ENCODE measurements at places on chromosomes 4 and X. TPM values are rescaled to one million over a fixed set of nuclear protein-coding genes. Genes with fewer than 3 reads are reported as not detected.

GRCh38 chrX:16137416-16138107, 14.2 kb downstream of the GRPR start:
- no peaks in the 10 kb centered on the region for H3K36me3 ChIP-seq
- no peak for DNase-seq
- H3K27me3 ChIP-seq, result no peaks in the 10 kb centered on the region

- DNase-seq, result no peak
- no peaks in the 10 kb centered on the region for H3K27me3 ChIP-seq
- no peak overlapping the region for H3K27ac ChIP-seq
- no peaks in the 10 kb centered on the region for H3K36me3 ChIP-seq
Observed at GRCh38 chrX:29231800-29232199, 644.6 kb downstream of the IL1RAPL1 start.

Gene CSAG3
- total RNA-seq, result not detected

- no peaks in the 10 kb centered on the region for H3K36me3 ChIP-seq
- H3K4me1 ChIP-seq, result no peaks in the 10 kb centered on the region
- H3K27me3 ChIP-seq, result no peaks in the 10 kb centered on the region
- H3K27ac ChIP-seq, result no peak overlapping the region
Observed at GRCh38 chr4:95742872-95743271, 97.0 kb upstream of the PDHA2 start.

- no peak overlapping the region for H3K4me3 ChIP-seq
- H3K36me3 ChIP-seq, result no peaks in the 10 kb centered on the region
- no peaks in the 10 kb centered on the region for H3K4me1 ChIP-seq
Observed at GRCh38 chrX:72097098-72097497, 34.6 kb downstream of the RTL5 start.

DNA sequence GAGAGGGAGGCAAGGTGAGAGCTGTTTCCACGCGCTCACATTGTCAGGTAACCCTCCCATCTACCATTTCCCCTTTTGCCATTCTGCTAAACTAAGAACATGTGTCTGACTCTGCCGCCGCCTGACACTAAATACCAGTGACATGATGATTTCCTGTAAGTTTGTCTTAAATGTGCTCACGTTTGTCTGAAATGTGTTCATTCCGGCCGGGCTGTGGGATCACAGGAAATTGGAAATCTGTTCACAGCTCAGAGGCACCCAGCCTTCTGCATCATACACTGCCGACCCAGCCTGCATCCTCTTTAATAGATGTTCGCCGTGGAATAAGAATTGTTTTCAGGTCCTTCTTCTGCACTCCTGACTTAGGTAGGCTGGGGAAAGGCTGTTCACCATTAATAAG, 336.2 kb upstream of the PPARGC1A start:
- H3K27me3 ChIP-seq, result no peaks in the 10 kb centered on the region
- H3K36me3 ChIP-seq, result no peaks in the 10 kb centered on the region
- H3K4me1 ChIP-seq, result no peaks in the 10 kb centered on the region
- H3K27ac ChIP-seq, result no peak overlapping the region
- no peak for DNase-seq

DNA sequence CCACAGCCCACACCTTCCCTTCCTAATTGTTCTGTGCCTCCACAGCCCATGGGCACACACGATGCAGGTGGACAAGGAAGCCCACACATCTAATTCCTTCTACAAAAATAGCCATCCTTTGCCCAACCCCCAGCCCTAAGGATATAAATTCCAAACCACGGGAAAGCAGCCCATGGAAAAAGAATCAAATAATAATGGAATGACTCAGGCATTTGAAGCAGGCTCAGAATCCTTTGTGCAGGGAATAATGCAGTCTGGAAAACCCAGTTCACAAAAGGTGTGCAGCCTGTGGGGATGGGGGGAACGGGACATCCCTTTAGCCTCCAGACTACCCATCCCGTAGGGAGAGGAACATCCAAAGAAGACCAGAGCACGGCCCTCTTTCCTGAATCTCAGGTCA, 342.3 kb upstream of the GALNT7 start:
- no peak for DNase-seq
- no peaks in the 10 kb centered on the region for H3K27me3 ChIP-seq
- H3K4me3 ChIP-seq, result no peak overlapping the region
- H3K4me1 ChIP-seq, result no peaks in the 10 kb centered on the region
- no peak overlapping the region for H3K27ac ChIP-seq

Gene MTMR8
- total RNA-seq, result not detected

DNA sequence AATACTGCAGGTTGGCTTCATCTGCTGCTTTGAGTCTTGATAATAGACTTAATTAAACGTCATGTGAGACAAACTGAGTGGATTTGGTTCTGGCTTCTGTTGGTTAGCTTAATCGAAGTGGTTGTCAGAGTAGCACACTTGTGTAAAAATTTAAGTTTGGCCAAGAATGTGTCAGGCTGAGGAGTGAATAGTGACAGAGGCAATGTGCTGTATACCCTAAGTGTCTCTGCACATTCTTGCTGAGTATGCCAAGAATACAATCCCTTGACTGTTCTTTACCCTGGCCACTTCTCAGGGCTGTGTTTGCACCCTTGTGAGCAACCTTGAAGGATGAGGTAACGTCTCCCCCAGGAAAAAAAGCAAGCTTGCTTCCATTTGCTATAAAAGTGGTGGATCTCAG, 14.9 kb downstream of the RPS3A start:
- no peak for DNase-seq
- H3K27me3 ChIP-seq, result no peaks in the 10 kb centered on the region
- H3K4me1 ChIP-seq, result peaks cover 5% of the 10 kb centered on the region
- H3K27ac ChIP-seq, result no peak overlapping the region
- no peak overlapping the region for H3K4me3 ChIP-seq

- no peak overlapping the region for H3K27ac ChIP-seq
- H3K4me3 ChIP-seq, result no peak overlapping the region
- peaks cover 40% of the 10 kb centered on the region for H3K4me1 ChIP-seq
- no peaks in the 10 kb centered on the region for H3K36me3 ChIP-seq
Observed at GRCh38 chr4:8182858-8183725, 16.0 kb upstream of the SH3TC1 start.

Gene ZDHHC15
- 0.67 TPM for total RNA-seq

GRCh38 chr4:1226144-1226481, 22.8 kb downstream of the CTBP1 start:
- H3K36me3 ChIP-seq, result peaks cover 54% of the 10 kb centered on the region
- H3K27ac ChIP-seq, result no peak overlapping the region
- no peaks in the 10 kb centered on the region for H3K27me3 ChIP-seq
- DNase-seq, result no peak
- no peak overlapping the region for H3K4me3 ChIP-seq

Gene TEC
- 8.4 TPM for total RNA-seq

DNA sequence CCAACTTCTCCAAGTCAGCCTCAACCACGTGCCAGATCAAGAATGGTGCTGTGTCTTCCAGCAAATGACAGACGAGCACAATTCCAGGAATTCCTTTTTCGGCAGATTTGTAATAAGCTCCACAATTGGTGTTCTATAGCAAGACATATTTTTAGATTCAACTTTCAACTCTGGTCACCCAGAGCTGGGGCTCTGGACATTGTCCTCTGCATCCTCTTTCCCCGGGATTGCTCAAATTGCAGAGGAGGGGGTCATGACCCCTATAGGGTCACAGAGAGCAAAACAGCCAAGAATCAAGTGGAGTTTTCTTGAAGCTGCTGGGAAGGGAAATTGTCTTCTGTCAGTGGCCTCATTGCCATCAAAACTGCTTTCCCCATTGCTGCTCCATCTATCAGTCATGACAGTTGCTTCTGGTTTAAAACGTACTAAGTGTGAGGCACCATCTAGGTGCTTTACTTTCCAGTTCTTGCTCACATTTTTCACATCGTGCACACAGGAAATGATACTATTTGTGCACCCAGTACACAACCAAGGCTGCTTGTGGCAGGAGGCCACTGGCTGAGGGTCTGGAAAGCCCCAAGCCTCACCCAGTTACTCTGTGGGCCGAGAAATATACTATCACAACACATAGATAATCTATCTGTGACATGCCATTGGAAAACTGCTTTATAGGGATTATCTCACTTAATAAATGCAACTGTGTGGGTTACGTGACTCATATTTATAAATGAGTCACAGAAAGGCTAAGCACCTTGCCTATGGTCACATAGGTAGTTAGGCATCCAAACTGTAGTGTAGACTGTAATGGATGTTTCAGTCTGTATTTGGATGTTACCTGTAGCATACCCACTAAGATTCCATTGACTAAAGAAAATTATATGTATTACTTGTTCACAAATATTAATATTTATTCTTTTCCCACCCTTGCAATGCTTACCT, 91.7 kb upstream of the PHOX2B start:
- DNase-seq, result no peak
- no peaks in the 10 kb centered on the region for H3K36me3 ChIP-seq
- H3K4me1 ChIP-seq, result no peaks in the 10 kb centered on the region
- no peak overlapping the region for H3K27ac ChIP-seq

DNA sequence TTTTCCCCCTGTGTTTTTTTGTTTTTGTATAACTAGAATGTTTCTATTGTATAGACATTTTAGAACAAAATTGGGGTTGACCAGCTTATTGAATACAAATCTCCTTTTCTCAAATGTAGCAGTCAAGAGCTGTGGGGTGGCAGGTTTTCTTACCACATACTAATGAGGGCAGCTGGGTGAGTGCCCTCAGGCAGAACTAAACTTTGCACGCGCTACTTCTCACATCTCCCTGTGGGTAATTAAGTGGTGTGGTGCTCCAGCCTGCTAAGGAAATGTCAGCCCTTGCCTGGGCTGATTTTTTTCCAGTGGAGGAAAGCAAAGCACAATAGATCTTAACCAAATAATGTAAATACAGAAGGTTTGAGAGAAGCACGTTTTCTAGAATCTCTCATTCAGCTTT, 717.6 kb upstream of the TENM3 start:
- no peaks in the 10 kb centered on the region for H3K27me3 ChIP-seq
- no peaks in the 10 kb centered on the region for H3K36me3 ChIP-seq
- no peaks in the 10 kb centered on the region for H3K4me1 ChIP-seq

DNA sequence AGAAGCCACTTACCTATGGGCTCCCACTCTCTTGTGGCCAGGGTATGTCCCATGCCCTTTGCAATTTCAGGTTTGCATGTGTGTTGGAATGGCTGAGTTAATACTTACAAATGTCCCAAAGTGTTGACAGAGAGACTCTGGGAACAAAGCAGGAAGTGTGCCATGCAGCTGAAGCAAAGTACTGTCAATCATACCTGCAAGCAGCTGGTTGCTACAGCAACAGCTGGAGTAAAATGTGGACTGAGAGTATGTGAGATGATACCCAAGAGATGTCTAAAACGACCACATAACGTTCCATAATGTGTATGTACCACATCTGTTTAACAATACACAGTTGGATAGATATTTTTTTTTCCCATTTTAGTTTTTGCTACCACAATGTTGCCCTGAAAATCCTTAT, 82.8 kb upstream of the CAMK2D start:
- no peak for DNase-seq
- H3K4me3 ChIP-seq, result no peak overlapping the region
- H3K27ac ChIP-seq, result no peak overlapping the region
- peaks cover 7% of the 10 kb centered on the region for H3K4me1 ChIP-seq
- H3K27me3 ChIP-seq, result no peaks in the 10 kb centered on the region
- no peaks in the 10 kb centered on the region for H3K36me3 ChIP-seq

- no peak overlapping the region for H3K27ac ChIP-seq
- H3K36me3 ChIP-seq, result no peaks in the 10 kb centered on the region
- H3K4me3 ChIP-seq, result no peak overlapping the region
- no peaks in the 10 kb centered on the region for H3K27me3 ChIP-seq
Observed at GRCh38 chr4:44415251-44415650, 33.4 kb downstream of the KCTD8 start.

GRCh38 chr4:184774152-184774551, 40.3 kb upstream of the CENPU start:
- no peak overlapping the region for H3K4me3 ChIP-seq
- DNase-seq, result no peak
- H3K4me1 ChIP-seq, result no peaks in the 10 kb centered on the region
- no peak overlapping the region for H3K27ac ChIP-seq

GRCh38 chr4:10747186-10747585, 62.6 kb upstream of the CLNK start:
- H3K4me1 ChIP-seq, result no peaks in the 10 kb centered on the region
- DNase-seq, result no peak
- H3K36me3 ChIP-seq, result no peaks in the 10 kb centered on the region
- peaks cover 9% of the 10 kb centered on the region for H3K27me3 ChIP-seq

Gene GPC4
- 7.9 TPM for total RNA-seq

Gene UGT2B17
- total RNA-seq, result not detected

DNA sequence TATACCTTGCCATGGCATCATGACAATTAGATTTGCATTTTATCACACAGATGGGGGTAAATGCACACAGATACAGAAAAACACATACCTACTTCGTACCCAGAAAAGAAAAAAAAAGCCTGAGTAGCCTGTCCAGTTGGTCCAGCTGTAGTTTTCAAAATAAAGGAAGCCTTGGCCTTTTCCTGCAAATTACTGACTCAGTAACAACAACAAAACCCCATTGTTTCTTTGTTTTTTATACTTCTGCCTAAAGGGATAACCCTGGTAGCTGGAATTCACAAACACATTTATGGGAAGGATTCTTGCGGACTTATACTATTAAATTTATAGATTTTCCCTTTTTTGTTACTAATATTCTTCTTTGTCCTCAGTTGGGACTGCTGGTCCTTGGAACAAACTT, 156.4 kb upstream of the PCDH10 start:
- H3K36me3 ChIP-seq, result no peaks in the 10 kb centered on the region
- H3K4me1 ChIP-seq, result no peaks in the 10 kb centered on the region
- no peak for DNase-seq
- H3K4me3 ChIP-seq, result no peak overlapping the region
- no peak overlapping the region for H3K27ac ChIP-seq
- no peaks in the 10 kb centered on the region for H3K27me3 ChIP-seq

Gene GUCY1A1
- total RNA-seq, result not detected

Gene GPRASP2
- total RNA-seq, result 7.4 TPM

GRCh38 chr4:38536716-38537115, 127.3 kb upstream of the KLF3 start:
- H3K27ac ChIP-seq, result no peak overlapping the region
- no peak overlapping the region for H3K4me3 ChIP-seq
- H3K27me3 ChIP-seq, result no peaks in the 10 kb centered on the region
- H3K36me3 ChIP-seq, result no peaks in the 10 kb centered on the region

DNA sequence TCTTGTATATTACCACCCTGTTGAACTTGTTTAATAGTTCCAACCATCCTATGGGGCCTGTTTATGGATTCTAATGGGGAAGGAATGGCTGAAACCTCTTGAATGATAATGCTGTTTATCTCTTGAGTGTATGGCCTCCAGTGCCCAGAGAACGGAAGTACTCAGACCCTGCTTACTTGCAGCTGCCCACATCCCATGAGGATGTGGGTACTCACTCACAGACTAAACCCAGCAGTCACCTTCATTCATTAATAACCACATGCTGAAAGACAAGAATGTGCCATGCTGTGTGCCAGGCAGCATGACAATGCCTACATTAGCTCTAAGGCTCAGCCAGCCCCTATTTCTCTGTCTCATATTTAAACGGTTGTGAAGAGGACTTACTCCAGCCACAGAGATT, 5.9 kb upstream of the ARMCX5 start:
- no peak overlapping the region for H3K27ac ChIP-seq
- no peaks in the 10 kb centered on the region for H3K27me3 ChIP-seq
- no peaks in the 10 kb centered on the region for H3K36me3 ChIP-seq
- H3K4me1 ChIP-seq, result no peaks in the 10 kb centered on the region
- no peak overlapping the region for H3K4me3 ChIP-seq
- no peak for DNase-seq

- no peak overlapping the region for H3K27ac ChIP-seq
- no peak overlapping the region for H3K4me3 ChIP-seq
Observed at GRCh38 chrX:154735695-154736393, 15.0 kb downstream of the GAB3 start.

All from SJCRH30 (cell line).